ENCODE measurements at places on chromosomes 3 and 15.

DNA sequence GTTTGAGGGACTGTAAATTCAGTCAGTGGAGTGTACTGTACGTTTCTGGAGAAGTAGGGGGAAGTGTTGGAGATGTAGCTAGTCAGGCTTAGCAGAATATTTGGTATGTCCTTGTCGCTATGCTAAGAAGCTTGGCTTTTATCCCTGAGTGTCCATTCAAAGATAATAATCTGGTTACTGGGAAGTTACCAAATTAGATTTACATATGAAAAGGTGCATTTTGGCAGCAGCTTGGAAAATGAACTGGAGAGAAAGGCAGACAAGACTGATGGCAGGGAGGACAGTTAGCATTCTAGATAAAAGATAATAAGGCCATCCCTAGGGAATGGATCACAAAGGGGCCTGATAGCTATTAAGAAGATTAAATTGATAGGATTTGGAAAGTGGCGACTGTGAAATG is 58.7 kb downstream of the P2RY1 start:
- no peak for DNase-seq

DNA sequence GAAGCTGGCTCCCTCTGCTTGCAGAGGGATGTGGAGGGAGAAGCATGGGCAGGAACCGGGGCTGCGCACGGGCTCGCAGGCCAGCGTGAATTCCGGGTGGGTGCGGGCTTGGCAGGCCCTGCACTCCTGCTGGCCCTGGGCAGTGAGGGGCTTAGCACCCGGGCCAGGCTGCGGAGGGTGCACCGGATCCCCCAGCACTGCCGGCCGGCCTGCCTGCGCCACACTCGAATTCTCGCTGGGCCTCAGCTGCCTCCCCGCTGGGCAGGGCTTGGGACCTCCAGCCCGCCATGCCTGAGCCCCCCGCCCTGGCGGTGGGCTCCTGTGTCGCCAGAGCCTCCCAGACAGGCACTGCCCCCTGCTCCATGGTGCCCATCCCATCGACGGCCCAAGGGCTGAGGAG is 47.6 kb upstream of the SPATA12 start:
- no peak for DNase-seq

DNA sequence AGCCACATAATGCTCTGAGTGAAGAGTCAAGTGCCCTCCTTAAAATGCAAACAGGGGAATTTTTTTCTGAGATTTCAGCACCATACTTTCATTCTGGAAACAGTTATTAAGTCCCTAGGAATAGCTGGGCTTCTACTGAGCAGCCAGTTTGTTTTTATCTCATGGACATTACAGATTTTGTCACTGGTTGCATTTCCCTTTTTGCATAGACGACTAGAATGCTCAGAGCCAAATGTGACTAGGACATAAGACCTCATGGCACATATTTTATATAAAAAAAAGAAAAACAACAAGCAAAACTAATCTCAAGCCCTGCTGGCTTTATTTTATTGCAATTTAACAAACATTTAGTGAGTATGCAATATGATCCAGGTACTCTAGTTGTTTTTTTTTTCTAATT is 112.7 kb upstream of the NANOGP8 start:
- no peak for DNase-seq

DNA sequence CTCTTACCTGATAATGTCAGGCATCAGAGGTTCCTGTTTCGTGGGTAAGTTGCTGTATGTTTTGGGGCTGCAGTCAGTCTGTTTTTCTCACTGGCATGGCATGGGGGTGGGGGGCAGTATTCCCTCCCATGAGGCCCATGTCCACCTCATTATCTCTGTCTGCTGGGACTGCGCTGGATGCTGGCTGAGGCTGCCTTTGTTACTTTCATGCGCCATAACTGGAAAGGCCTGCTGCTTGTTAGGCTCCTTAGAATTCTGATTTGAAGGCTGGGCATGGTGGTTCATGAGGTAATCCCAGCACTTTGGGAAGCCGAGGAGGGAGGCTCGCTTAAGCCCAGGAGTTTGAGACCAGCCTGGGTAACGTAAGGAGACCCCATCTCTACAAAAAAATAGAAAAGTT is 9.8 kb downstream of the APBA2 start:
- no peak for DNase-seq

- no peak for DNase-seq
These were observed 507.6 kb downstream of the NR2F2 start for GRCh38 chr15:96838081-96838480.

- no peak for DNase-seq
These were observed 155.9 kb downstream of the P3H2 start for GRCh38 chr3:189964623-189965332.

DNA sequence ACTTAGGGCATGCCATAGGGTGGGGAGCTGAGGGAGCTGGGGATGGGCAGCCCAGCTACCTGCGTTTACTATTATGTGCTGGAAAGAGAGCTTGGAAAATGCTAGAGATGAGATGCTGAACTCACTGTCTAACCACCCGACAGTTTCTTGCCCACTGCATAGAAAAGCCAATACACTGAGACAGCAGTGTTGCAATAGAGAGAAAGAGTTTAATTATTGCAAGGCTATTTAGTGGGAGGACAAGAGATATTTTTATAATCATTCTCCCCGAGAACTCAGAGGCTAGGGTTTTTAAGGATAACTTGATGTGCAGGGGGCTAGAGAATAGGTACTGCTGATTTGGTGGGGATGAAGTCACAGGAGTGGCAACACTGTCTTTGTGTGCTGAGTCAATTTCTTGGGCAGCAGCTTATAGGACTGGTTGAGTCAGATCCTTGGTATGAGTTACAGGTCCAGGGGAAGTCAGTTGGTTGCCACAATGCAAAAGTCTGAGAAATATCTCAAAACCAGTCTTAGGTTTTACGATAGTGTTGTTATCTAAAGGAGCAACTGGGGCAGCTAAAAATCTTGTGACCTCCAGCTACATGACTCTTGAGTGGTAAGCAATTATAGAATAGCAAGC is 205.9 kb downstream of the GABRG3 start:
- no peak for DNase-seq

DNA sequence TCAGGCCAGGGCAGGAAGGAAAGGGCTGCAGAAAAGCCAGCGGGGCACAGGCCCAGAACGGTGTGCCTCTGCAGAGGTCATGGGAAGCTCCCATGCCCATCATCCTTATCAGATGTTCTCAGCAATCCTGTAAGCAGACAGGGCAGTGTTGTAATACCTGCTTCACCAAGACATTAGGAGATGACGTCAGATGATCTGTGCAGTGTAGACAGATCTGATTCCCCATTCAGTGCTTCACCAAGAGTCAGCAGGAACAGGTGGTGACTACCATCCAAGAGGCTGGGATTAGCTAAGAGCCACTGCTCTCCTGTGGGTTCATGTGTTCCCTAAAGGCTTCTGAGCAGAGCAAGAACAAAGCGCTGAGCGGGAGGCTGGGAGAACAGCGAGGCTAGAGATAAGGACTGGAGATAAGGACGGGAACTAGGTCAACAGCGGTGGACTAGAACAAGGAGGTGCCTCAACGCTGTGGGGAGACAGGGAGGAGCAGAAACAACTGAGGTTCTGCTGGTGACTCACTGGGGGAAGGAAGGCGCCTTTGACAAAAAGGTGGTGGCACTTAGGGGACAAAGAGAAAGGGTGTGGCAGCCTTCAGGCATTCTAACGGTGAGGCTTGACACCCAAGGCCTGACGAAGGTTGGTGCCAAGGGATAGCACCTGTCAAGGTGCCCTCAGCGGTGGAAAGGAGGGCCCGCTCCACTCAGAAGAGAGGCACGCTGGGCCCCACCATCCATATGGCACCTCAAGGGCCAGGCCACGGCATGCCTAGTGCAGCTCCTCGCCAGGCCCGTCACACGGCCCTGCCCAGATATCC is 28.4 kb downstream of the CCDC12 start:
- DNase-seq: no peak

DNA sequence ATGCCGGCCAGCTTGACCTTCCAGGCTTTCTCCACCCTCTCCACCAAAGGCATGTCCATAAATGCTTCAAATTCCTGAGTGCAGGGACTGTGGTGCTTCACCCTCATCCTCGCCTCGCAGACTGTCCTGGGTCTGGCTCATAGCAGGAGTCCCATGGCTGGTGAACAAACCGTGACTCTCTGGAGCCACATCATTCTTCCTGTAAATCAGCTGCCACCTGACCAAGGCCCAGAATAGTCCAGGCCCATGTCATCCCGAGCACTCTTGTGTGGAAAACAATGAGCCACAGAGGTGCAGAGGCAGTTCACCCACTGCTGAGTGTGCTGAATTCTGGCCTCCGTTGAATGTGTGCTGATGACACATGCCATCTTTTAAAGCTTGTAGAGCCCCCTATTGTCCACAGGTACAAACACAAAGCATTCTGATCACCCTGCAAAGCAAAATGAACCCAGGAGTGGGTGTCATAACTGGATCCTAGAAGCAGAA is 68.6 kb downstream of the ABHD5 start:
- DNase-seq: no peak

DNA sequence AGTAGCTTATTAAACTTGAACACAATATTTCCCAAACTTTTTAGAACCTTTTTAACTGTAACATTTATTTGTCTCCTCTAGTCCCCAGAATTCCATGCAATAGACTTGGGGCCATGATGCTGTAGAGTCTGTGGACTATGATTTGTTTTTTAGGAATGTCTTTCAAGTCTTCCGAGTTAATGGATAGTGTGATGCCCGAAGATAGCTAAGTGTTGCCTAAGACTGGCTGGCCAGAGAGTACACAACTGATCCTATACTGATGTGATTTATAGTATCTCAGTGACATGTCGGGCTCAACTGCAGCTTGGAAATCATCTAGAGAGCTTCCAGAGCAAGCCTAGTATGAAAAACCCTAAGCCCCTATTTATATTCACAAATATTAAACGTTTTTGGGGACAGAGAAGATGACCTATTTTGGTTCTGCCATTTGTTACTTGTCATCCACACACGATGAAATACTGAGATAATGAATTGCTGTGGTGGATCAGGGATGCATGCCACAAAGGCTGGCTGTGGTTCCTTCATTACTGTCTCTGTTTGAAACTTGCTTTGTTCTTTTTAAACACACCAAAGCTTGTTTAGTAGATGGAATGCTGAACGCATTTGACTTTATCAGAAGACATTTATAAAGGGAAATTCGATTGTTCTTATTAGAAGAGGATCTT is 507.4 kb downstream of the TAFA4 start:
- no peak for DNase-seq
